ENCODE measurements at places on chromosomes 7 and 10. TPM values are rescaled to one million over a fixed set of nuclear protein-coding genes. Genes with fewer than 3 reads are reported as not detected.

The CALML5 gene
- total RNA-seq, result not detected

The ZCWPW1 gene
- 1.1 TPM for total RNA-seq

The SEMA3E gene
- 2.3 TPM for total RNA-seq

The SEMA3D gene
- 0.03 TPM for total RNA-seq

The AMPH gene
- total RNA-seq, result not detected

The RHOBTB1 gene
- total RNA-seq, result 11.0 TPM

The LRRC18 gene
- not detected for total RNA-seq

The GATA3 gene
- total RNA-seq, result 3.9 TPM

The FEZF1 gene
- total RNA-seq, result not detected

The RASA4B gene
- total RNA-seq, result 2.1 TPM

The PGAM2 gene
- not detected for total RNA-seq

The SHH gene
- total RNA-seq, result 0.48 TPM

The CUBN gene
- total RNA-seq, result not detected

The SFTPA1 gene
- total RNA-seq, result not detected

The HOXA11 gene
- total RNA-seq, result 0.70 TPM

The CLDN15 gene
- total RNA-seq, result 10.3 TPM

The PARD3 gene
- 64.0 TPM for total RNA-seq

The C10orf53 gene
- total RNA-seq, result not detected

The PLEKHS1 gene
- total RNA-seq, result 0.03 TPM

The PDE1C gene
- total RNA-seq, result 3.8 TPM

The GPNMB gene
- total RNA-seq, result 3.4 TPM

The CRHR2 gene
- not detected for total RNA-seq

The PCLO gene
- total RNA-seq, result 0.88 TPM

The NPTX2 gene
- 0.13 TPM for total RNA-seq

The CDC14C gene
- 0.05 TPM for total RNA-seq

The ZNF511 gene
- total RNA-seq, result 68.8 TPM

The LRMDA gene
- total RNA-seq, result 3.8 TPM

The CYP26C1 gene
- not detected for total RNA-seq

The TWNK gene
- 38.5 TPM for total RNA-seq

The CYCS gene
- total RNA-seq, result 266 TPM

The SNX10 gene
- total RNA-seq, result 4.5 TPM

The RPEL1 gene
- total RNA-seq, result 0.09 TPM

The CISD1 gene
- 54.5 TPM for total RNA-seq

The ATP6V0E2 gene
- total RNA-seq, result 48.2 TPM

The GIMAP7 gene
- total RNA-seq, result not detected

The TBRG4 gene
- 111 TPM for total RNA-seq

The PLEKHA1 gene
- 21.3 TPM for total RNA-seq

The PPP1R3C gene
- 16.0 TPM for total RNA-seq

The TAS2R5 gene
- 0.51 TPM for total RNA-seq

The PARG gene
- 12.9 TPM for total RNA-seq

The LRRC17 gene
- not detected for total RNA-seq

The KCNH2 gene
- total RNA-seq, result 1.5 TPM

The ATG9B gene
- total RNA-seq, result 0.42 TPM

The CLDN3 gene
- total RNA-seq, result 2.8 TPM

The ELFN1 gene
- 0.38 TPM for total RNA-seq

The MSMB gene
- not detected for total RNA-seq

The ZNF425 gene
- 1.7 TPM for total RNA-seq

The GOLGA7B gene
- total RNA-seq, result 3.9 TPM

The TBATA gene
- not detected for total RNA-seq

The NRG3 gene
- not detected for total RNA-seq

The SHTN1 gene
- total RNA-seq, result 26.1 TPM

The SLC26A3 gene
- total RNA-seq, result not detected

The DNTT gene
- not detected for total RNA-seq

All from A549 treated with GW870086 at 1 μM for 4 hours (cell line).